Hematopoietic multipotent progenitor cell treated with erythropoietin and hydrocortisone succinate and interleukin-3 and kit ligand, for 8 days (in vitro differentiated cells): ENCODE measurements at places on chromosomes 12 and 14.

GRCh38 chr12:12721176-12721751 is 4.1 kb downstream of the CDKN1B start:
- no peak for DNase-seq

DNA sequence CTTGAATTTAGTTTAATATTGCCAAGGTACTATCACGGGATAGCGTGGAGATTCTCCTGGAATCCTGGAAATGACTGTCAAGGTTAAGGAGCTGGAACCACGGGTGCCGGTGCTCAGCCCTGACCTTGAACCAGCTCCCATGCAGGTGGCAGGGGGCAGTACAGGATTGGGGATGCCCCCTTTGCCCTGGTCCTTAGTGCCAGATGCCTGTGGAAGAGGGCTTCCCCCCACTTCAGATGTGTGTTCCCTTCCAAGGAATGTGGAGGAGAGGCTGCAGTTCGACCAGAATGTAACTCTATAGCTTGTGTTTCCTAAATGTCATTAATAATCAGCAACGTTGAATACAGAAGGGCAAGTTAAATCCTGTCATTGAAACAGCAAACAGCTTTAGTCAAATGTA is 258.9 kb downstream of the VRK1 start:
- DNase-seq = peak; percentile 11

- DNase-seq = peak; percentile 26
Measured at GRCh38 chr14:45284802-45285201, 31.8 kb upstream of the MIS18BP1 start.

GRCh38 chr12:50924131-50924438 is 28.3 kb upstream of the HIGD1C start:
- DNase-seq = no peak

- DNase-seq = no peak
Measured at GRCh38 chr14:89755816-89756215, 198.7 kb downstream of the EFCAB11 start.

GRCh38 chr14:78951602-78952001 is 781.4 kb downstream of the NRXN3 start:
- DNase-seq = no peak

DNA sequence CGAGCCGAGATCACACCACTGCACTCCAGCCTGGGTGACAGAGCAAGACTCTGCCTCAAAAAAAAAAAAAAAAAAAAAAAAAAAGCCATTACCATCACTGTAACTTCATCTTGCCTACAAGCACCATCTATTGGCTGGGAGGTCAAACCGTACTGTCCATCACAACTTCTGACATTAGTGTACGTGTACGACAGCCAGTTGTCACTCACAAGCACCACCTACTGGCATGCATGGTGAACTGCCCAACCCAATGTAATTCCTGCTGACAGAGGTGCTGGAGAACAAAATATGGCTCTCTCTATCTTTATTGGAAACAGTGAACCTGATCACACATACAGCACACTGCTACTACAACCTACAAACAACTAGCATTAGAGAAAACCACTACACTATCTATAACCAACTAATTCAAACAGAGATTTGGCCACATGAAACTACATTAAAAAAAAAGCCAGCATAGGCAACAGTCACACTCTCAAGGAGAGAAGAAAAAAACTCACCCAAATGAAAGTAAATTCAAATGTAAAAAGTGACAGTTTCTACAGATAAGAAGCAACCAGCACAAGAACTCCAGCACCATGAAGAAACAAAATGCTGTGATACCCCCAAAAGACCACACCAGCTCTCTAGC is 82.3 kb downstream of the PUS7L start:
- DNase-seq = peak; percentile 54

DNA sequence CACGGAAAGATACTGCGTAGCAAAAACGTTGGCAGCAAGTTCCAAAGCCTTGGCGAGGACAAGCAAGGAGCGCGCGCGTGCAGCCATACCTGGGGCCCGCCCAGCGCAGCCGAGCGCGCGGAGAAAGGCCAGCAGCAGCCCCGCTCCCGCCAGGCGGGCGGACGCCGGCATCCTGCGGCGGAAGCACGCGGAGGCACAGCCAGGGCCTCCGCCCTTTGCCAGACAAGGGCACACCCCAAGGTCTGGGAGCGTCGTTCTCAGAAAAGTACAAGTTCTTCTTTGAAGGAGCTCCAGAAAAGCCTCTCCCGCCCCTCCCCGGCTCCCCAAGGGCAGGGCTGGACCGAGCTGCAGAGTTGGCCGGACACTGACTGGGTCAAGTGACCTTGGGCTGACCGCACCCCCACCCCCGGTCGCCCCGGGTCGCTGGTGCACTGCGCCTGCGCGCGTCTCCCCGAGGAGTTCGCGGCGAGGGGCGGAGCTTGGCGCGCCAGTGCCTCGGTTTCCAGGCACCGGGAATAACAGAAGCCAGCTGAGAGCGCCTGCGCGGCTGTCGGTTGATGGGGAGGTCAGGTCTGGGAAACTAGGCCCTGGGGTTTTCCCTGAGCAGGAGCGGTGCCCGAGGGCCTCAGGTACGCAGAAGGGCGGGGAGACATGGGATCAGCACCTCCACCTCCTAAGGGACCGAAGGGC is at the start of gene ZC2HC1C:
Gene ZC2HC1C, plus strand, starts transcription at position 521 of the 690 bp plus-strand sequence. CDS start 933 bp downstream, outside the sequence.
- DNase-seq = peak; percentile 93

DNA sequence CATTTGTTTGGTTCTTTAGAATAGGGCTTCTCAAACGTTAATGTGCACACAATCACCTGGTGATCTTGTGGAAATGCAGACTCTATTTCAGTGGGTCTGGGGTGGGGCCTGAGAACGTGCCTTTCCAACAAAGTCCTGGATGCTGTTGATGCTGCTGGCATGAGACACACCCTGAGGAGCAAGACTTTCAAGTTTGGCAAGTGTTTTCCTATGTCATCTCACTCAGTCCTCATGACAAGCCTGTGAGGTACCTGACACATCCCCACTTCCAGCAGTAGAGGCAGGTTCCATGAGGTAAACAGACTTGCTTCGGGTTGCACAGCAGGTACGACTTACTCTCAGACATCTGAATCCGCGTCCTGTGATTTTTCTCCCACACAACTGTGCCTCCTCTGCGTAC is 147.1 kb downstream of the MYRFL start:
- DNase-seq = no peak

GRCh38 chr14:30691751-30692398 is 69.8 kb downstream of the SCFD1 start:
- no peak for DNase-seq

- no peak for DNase-seq
Measured at GRCh38 chr14:105142651-105143450, 25.7 kb downstream of the JAG2 start.

DNA sequence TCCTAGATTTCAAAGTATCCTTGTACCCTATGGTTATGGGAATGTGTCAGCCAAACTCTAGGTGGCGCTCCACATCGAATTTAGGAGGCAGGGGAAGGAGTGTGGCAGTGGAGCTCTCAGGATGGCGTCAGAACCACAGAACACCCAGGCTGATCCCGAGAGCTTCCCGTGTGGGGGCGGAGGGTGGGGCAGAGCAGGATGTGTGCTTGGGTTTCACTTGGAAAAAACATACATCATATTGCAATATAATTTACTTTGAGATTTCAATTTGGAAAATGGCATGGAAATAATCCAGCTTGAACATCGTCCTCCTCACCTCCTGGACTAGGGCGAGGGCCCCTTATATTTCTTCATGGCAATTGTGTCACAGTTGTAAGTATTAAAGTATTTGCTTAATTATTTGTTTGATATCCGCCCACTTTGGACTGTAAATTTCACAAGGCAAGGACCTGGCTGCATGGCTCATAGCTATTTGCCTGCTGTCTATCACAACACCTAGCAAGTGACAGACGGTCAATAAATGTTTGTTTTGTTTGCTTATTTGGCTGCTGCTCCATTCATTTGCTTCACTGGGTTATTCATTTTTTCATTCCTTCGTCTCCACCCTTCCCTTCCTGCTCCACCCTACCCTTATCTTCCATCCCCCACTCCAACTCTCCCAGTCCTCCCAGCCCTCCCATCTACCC is 221.5 kb upstream of the HMGA2 start:
- peak; percentile 75 for DNase-seq

DNA sequence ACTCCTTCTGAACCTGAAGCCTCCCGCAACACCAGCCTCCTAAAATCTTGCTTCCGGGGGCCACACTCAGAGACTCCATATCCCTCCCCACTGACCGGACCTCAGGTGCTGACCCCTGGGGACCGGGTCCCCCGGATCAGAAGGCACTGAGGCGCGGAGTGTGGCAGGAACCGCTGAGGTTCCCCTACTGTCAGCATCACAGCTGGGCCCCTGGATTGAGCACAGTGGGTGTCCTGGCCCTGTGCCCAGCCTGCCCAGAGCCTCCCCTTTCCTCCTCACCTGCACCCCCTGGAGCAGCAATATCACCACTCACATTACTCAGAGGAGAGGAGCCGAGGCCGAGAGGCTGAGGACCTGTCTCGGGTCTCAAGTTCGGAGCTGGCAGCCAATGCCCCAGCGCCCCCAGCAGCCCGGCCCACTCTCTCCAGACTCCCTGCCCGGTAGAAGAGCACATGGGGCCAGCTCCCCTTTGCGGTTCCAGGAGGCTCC is 101.2 kb upstream of the EIF5 start:
- no peak for DNase-seq

- peak; percentile 87 for DNase-seq
Measured at GRCh38 chr12:53508534-53509170, 1.4 kb upstream of the NPFF start.

- DNase-seq = peak; percentile 32
Measured at GRCh38 chr12:61538951-61539350, 721.3 kb upstream of the USP15 start.

DNA sequence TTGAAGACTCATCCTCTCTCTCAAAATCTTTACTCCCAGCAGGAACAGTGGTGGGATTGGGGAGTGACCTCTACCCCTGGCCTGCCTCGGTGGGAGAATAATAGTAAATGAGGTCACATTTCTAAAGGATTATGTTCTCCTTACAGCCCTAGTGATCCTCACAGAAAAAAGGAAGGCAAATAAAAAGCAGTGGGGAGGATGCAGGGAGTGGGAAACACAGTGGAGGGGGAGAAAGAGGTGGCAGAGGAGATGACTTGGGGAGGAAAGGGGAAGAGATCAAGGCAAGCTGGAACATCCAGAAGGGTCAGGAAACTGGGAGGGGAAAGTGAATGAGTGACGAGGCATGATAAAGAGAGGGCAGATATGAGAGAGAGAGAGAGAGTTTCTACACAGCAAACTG is 8.3 kb upstream of the SYNDIG1L start:
- DNase-seq = no peak

- no peak for DNase-seq
Measured at GRCh38 chr14:69050240-69051184, 71.4 kb upstream of the ACTN1 start.

GRCh38 chr12:132469423-132469822 is 20.5 kb upstream of the FBRSL1 start:
- DNase-seq = no peak
